ENCODE measurements at places on chromosomes 5 and 9.

GRCh38 chr9:127780126-127780885 lies 1.8 kb upstream of the SH2D3C start:
- DNase-seq: no peak

- no peak for DNase-seq
Measured at GRCh38 chr5:127909066-127909465, 174.5 kb upstream of the SLC12A2 start.

DNA sequence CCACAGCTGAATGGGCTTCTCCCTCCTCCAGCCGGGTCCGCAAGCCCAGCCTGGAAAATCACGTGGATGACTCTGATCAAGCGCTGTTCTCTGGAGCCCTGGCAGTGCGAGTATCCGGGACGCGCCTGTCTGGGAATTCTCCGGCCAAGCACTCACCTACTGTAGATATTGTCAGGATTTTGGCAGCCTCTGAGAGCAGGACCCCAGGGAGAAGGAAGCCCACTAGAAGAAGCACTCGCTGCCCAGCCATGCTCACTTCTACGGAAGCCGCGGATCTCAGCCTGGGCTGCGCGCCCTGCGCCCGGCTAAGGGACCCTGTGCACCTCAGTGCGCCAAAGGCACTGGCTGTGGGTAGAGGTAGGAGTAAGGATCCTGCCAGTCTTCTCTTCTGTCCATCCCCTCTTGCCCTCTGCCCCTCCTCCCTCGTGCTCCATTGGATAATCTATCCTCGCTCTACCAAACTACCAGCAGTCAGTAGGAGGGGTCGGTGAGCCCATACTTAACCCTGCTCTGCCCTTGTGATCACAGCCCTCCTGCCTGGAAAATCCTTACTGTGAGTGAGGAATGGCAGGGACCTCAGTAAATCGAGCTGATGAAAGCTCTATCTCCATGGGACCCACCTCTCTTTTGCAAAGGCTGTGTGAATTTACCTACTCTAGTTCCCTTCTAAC lies at the start of gene UGT3A2:
UGT3A2 (minus strand) TSS at position 343 of the 671 bp plus-strand sequence; CDS start at position 250, 93 bp downstream.
- no peak for DNase-seq

GRCh38 chr5:133227082-133227481 lies 175.3 kb downstream of the HSPA4 start:
- no peak for DNase-seq

GRCh38 chr9:69916950-69917349 lies 96.3 kb downstream of the CFAP95 start:
- DNase-seq: no peak

DNA sequence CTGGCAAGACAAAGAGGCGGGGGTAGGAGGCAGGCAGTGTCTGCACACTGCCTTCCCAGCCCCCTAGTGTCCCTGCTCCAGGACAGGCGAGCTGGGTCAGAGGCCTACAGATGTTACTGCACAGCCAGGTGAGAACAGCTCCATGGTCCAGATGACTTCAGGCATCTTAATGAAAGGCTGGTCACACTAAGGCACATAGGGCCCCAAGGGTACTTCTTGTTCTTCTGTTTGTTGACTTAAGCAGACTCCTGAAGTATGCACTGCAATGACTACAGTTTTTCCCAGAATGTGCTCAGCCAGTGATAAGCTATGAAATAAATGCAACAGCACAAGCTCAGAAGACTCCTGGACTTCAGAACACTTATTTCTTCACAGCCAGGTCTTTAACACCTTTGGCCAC lies 27.4 kb downstream of the ATPSCKMT start:
- DNase-seq: no peak

- no peak for DNase-seq
Measured at GRCh38 chr9:21919377-21920362, 74.5 kb downstream of the CDKN2A start.

DNA sequence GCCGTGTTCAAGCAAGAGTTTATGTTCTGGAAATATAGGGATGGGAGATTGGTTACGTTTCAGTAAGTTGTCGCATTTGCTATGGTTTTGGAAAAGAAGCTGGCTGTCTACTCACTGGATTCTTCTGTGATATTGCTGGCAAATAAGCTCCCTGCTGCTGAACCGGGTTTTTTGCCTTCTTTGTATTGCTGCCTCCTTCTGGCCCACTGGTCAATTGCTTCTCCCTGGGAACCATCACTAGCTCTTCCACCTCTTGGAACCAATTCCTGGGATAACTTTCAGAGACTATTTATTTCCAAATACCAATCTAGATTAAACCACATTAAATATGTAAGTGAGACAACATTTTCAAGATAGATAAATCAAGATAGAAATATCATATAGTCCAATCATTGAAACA lies 43.0 kb downstream of the NUDT12 start:
- no peak for DNase-seq

- peak; percentile 64 for DNase-seq
Measured at GRCh38 chr9:18861609-18862544, 171.1 kb downstream of the SAXO1 start.

- no peak for DNase-seq
Measured at GRCh38 chr5:96259151-96259772, 173.8 kb downstream of the PCSK1 start.

- peak; percentile 56 for DNase-seq
Measured at GRCh38 chr9:100427366-100428263, 672 bp downstream of the MSANTD3 start.

DNA sequence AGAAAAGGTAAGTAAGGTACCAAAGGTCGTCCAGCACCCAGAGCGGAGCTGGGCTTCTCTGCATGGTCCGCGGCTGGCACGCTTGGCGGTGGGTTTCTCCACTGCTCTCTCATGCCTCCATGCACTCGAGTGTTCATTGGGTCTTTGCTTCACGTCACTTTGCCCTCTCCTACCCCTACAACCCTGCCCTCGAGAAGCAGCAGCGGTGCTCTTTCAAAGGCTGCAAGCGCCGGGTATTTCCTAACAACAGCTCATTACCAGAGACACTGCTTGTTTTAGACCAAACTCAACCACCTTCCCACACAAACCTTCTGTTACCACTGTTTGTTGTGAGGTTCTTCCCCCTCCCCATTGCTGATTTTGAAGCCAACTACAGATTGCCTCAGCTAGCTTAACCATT lies 21.5 kb upstream of the ZBTB34 start:
- DNase-seq: no peak

- no peak for DNase-seq
Measured at GRCh38 chr9:14346231-14346791, 32.4 kb upstream of the NFIB start.

DNA sequence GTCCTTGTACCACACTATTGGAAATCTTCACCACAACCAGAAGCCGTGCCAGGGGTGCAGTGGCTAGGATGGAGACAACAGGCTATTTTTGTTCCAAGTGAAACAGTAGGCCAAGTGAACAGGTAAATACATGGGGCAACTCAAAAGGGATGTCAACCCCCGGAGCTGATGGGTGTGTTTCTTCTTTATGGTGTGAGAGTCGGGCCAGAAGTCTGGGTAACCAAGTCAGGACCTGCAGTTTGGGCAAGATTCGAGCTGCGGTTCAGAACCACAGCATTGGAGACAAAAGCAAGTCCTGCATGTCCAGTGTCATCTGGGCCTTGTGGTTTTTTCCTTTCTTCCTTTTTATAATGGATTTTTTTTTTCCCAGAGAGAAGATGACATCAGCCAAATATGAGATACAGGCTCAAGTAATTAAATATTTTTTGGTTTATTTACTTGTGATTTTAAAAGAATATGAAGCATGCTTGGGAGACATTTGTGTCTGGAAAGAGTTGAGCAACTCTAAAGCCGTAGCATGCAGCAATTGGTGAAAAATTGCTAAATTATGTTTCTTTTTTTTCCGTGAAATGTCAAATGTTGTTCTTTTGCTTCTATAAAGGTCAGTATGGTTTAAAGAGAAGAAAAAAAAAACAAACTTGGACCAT lies 261.6 kb downstream of the ARRDC3 start:
- DNase-seq: no peak

DNA sequence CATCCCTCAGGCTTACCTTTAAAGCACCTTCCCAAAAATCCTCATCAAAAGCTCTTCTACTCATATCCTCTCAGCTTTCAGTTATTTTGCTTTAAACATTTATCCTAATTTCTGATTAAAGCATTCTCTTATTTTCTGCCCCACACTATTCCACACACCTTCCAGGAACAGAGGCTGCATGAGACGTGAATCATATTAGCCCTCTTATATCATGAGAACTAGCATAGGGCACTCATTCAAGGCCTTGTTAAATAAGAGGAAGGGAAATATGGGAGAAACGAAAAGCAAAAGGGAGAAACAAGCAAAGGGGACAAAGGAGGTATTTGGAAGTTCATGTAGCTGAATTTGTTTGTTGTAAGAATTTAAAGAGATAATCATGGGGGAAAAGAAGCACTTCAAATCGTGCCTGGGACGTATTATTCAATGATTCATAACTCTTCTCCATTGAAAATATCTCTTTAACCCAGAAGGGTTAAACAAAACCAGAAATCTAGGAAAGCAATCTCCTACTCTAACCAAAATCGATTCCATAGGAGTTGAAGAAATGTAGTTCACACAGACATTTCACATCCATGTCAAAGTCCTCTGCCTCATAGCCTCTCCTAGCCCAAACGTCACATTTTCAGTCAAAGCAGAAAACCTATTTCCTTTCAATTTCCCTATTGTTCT lies 4.1 kb downstream of the ALDH1A1 start:
- DNase-seq: no peak

- no peak for DNase-seq
Measured at GRCh38 chr5:5178136-5178535, 38.0 kb downstream of the ADAMTS16 start.

- DNase-seq: no peak
Measured at GRCh38 chr5:58281189-58281588, 178.7 kb downstream of the PLK2 start.

GRCh38 chr5:139749242-139749641 lies 46.4 kb upstream of the PSD2 start:
- DNase-seq: no peak

GRCh38 chr5:143174714-143175398 lies 228.6 kb downstream of the NR3C1 start:
- DNase-seq: no peak

DNA sequence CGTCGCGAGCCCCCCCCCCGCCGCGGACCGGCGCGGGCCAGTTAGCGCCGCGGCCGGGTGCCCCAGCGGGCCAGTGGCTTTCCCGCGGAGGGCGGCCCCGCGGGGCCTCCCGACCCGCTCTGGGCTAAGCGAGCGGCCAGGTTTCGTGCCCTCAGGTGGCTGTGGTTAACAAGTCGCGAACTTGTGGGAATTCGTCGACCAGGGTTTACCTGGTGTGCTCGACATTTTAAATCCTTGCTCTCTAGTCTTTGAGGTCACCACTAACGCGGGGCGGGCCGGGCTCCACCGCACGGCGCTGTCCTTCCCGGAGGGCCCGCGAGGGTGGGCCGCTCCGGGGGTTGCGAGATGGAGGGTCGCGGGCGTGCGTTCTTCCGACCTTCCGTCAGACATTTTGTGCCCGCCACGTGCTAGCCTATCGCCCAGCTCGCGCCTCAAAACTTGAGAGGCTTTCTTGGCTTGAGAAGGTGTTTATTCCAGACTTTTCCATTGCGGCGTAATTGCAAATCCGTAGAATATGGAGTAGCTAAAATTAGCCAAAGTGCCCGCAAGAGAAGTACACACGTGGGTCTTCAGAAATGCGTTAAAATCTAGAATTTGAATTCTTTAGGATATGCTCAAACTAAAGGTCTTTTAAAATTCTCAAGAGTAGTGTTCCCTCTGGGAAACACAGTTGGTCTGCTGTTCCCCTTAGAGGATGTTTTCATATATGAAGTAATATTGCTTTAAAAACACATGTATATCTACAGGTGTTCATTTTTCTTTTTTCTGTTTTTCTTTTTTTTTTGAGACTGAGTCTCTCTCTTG lies 2.1 kb downstream of the ANP32B start:
- DNase-seq: no peak

DNA sequence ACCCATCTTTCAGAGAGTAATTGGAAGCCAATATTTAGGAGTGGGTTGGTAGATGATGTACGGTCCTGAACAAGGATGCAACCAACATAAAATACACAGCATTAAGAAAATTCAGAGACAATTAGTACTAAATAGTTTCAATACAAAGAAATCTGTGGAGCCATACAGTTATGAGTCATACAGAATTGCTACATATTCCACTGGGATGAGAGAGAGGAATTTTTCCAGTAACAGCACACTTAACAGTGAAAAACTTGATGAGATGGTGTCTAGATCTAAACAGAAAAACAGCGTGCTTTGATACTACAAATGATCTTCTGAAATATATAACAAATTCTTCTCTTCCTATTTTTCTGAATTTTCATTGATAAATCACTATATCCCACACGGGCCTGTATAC lies 1999.3 kb upstream of the CDH9 start:
- no peak for DNase-seq

GRCh38 chr5:310941-311434 lies 10.5 kb upstream of the AHRR start:
- no peak for DNase-seq

- DNase-seq: no peak
Measured at GRCh38 chr5:120582635-120583034, 118.5 kb downstream of the PRR16 start.

DNA sequence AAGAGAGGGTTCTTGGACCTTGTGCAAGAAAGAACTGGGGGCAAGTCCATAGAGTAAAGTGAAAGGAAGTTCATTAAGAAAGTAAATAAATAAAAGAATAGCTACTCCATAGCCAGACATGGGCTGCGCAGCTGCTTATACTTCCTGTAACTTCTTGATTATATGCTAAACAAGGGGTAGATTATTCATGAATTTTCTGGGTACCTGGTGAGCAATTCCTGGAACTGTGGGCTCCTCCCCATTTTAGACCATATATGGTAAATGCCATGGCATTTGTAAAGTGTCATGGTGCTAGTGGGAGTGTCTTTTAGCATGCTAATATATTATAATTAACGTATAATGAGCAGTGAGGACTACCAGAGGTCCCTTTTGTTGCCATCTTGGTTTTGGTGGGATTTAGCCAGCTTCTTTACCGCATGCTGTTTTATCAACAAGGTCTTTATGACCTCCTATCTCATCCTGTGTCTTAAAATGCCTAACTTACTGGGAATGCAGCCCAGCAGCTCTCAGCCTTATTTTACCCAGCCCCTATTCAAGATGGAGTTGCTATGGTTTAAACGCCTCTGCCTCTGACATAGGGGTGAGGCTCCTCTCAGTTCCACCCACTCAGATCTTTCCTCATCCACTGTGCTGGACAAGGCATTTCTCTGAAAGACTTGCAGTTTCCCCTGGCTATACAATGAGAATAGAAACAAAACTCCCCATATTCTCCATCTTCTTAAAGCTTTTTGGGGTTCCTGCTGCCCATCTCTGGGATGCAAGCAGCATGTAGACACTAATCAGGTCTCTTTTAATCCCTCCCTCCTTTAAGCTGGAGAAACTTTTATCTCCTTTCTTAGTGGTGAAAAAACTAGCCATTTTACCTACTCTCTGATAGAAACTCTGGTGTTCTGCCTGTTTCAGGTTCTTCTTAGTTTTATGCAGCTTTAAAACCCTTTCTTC lies 91.2 kb downstream of the ARRDC3 start:
- DNase-seq: no peak

DNA sequence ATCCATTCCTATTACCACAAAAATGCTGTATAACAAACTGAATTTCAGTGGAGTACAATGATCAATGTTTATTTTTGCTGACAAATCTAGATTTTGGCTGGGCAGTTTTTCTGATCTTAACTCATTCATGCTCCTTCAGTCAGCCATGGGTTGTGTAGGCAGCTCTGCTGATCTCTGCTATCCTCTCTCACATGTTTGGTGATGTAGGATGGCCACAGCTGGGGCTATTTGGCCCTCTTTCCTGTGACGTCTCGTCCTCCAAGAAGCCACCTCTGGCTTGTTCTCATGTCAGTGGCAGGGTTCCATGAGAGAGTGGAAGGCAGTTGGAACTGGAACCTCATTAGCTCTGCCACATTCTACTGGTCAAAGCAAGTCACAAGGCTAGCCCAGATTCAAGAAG lies 8.9 kb downstream of the NLN start:
- no peak for DNase-seq

- no peak for DNase-seq
Measured at GRCh38 chr9:98985596-98985995, 41.9 kb downstream of the COL15A1 start.

All from ovary (tissue), 10 donors.